ENCODE measurements at places on chromosomes 2 and 18.
A peak's percentile ranks its signal among the peaks of the same experiment; 100 is the strongest.

DNA sequence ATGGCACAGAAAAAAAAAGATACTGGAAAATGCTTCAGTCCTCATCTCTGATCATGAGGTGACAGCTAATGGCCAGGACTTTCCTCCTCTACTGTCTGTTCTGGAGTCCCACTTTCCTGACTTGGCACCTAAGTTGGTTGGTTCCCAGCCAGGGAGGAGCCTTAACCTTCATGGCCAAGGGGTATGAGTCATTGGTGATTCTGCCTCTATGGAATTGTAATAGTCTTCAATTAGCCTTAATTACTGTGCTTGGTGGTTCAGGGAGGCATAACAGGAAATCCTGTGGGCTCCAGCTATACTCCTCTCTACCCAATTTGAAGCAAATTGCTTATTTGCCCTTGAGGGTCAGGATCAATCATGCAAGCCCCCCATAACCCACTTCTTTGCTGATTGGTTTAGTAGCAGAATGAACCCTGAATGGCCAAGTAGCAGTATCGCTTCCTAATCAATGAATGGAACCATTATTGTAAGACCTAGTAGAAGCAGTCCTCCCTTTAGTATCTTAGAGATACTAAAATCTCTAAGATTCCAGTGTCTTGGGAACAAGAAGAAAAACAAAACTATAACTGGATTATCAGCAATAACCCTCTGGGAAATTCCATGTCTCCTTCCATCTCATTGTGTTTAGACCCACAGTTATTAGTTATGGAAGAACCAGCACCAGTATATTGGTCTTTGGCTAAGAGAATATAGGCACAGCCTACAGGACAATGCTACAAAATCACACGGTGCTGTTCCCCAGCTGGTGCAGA, 109.0 kb downstream of the COL6A3 start:
- DNase-seq: peak; percentile 76

- DNase-seq: no peak
These were observed 33.5 kb downstream of the SUMO1 start for GRCh38 chr2:202204855-202205254.

GRCh38 chr2:1824202-1824905, 80.0 kb upstream of the PXDN start:
- DNase-seq: no peak

GRCh38 chr2:168293766-168294165, 46.4 kb upstream of the STK39 start:
- DNase-seq: no peak

DNA sequence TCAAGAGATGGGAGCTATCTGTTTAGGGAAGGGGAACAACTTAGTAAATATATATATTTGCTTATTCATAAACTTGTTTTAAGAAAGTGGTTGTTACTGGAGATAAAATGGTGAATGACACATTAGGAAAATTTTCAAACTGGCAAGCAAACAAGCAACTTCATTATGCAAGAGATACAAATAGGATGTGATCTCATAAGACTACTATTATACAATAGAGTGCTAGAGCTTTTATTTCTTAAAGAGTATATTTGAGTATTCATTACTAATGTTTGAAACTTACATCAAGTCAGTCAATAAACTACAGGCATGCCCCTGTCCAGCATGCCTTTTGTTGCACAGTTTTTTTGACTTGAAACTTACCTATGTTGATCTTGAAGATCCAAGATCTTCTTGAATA, 355.2 kb upstream of the KCNJ3 start:
- no peak for DNase-seq

All from urothelium cell line (cell line).